Stimulated activated CD4-positive, alpha-beta T cell treated with anti-CD3 and anti-CD28 coated beads, Interleukin-15, amount 100 ng/mL, for 24 hours (primary cell): ENCODE measurements at places on chromosomes 5 and 9.

DNA sequence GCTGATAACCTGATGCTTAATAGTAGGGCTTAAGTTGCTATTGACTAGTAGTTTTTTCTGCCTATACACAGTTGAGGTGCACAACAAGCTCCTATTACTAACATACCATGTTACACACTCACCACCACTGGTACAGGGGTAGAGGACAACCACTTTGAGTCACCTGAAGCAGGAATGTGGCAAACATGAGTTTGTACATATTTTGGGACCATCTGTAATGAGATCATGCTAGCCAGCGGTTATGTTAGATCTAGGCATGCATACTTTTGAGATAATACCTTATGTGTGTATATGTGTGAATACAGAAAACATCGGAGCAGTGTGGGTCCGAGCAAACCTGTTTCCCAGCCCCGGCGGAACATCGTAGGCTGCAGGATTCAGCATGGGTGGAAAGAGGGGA lies 72.8 kb upstream of the NXNL2 start:
- no peak for DNase-seq

GRCh38 chr9:32665101-32665500 lies 29.6 kb upstream of the TAF1L start:
- no peak for DNase-seq

DNA sequence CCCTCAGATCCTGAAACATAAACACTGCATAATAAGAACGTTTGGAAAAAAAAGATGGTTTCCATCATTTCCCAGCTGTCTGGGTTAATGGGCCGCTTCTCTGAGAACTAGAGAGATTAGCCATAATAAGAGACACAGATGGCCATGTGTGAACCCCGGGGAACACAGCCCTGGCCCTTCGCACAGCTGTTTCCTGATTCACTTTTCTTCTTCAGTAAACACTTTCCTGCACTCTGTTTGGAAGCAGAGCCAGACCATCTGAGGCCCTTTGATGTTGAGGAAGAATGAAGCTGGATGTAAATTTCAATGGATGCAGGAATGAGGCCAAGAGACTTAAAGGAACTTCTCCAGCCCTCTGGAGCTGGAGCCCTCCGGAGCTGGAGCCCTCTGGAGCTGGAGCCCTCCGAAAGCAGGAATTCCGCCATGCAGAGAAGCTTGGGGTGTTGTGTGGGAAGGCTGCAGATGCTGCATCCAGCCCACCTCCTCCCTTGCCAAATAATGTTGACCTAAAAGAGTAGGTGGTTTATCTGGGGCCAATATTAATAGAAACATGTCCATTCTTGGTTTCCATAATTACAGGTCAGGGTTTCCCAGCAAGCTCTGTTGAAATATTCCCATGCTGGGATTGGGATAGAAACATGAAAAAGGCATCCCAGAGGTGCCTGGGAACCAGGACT lies 218.9 kb downstream of the NXNL2 start:
- no peak for DNase-seq

GRCh38 chr5:74560245-74560644 lies 80.3 kb downstream of the ENC1 start:
- DNase-seq, result no peak

- DNase-seq, result no peak
Observed at GRCh38 chr9:121703014-121703734, 51.7 kb downstream of the DAB2IP start.

GRCh38 chr9:130483371-130483971 lies 38.7 kb downstream of the ASS1 start:
- no peak for DNase-seq

DNA sequence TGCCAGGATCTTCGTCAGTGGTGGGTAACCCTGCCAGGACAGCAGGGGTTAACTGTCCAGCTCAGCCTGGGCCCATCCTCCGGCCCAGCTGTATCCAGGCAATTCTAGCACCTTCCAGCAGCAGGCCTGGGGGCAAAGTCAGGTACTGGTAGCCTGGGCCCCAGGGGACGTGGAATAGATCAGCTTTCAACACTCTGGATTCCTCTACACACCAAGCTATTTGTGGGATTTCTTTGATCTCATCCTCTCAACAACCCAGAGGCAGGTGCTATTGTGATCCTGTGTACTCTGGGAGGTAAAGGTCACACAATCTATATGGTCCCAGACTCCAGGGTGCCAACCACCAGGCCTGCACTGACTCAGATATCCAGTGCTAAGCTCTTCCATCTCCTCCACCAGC lies 8.7 kb upstream of the SPOUT1 start:
- DNase-seq, result no peak
